Stimulated activated CD4-positive, alpha-beta T cell treated with anti-CD3 and anti-CD28 coated beads, Interleukin-1b, Interleukin-23, amount 100 ng/mL, for 1 hour (primary cell): ENCODE measurements at places on chromosomes 5 and 9.
A peak's percentile ranks its signal among the peaks of the same experiment; 100 is the strongest.

GRCh38 chr5:153896701-153897100 lies 142.0 kb downstream of the FAM114A2 start:
- no peak for DNase-seq

GRCh38 chr5:137269274-137269673 lies 229.9 kb downstream of the SPOCK1 start:
- DNase-seq, result no peak

DNA sequence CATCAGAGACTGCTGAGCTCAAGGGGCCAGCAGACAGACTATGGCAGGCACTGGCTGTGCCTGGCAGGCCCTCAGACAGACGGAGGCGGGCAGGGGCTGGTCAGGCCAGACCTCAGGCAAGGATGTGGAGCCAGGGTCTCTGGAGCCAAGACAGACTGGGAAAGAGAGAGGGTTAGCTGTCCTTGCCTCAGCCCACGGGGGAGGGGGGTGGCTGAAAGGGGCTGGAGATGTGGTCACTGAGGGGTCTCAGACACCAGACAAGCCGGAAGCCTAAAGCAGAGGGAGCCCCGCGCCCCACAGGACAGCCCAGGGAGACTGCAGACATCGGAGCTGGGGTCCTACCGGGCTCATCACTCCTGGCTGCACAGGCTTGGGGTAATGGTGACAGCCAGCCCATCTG lies 141.2 kb upstream of the FOXD4L5 start:
- DNase-seq, result no peak

- no peak for DNase-seq
Observed at GRCh38 chr9:119792242-119792641, 423.0 kb upstream of the BRINP1 start.

GRCh38 chr5:128315671-128316070 lies 222.4 kb downstream of the FBN2 start:
- DNase-seq, result no peak

- DNase-seq, result no peak
Observed at GRCh38 chr9:16329671-16330113, 540.8 kb downstream of the BNC2 start.

DNA sequence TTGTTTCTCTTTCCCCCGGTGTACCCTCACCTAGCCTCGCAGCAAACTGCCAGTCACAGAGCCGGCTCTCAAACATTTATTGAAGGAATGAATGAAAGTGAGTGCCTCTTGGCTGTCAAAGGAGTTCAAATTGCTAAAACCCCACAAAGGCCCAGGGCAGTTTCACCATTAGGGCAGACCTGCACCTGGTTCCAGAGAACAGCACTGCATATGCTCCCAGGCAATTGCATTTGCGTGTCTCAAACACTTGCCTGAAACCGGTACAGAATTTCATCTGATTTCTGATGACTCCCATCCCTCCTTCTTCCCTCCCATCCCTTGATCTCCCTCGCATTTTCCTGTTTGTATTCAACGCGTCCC lies 165.6 kb upstream of the ZNF462 start:
- no peak for DNase-seq

GRCh38 chr5:77896338-77896737 lies 120.2 kb upstream of the TBCA start:
- no peak for DNase-seq

DNA sequence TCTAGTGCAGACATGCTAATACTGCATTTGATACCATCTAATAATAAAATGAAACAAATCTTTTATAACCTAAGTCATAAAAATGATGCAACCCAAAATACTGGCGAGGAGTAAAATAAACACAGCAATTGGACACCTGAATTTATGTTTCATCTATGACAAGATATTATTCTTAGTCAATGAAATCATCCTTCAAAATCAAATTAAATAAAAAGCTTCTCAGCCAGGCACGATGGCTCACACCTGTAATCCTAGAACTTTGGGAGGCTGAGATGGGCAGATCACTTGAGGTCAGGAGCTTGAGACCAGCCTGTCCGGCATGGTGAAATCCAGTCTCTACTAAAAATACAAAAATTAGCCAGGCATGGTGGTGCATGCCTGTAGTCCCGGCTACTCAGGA lies 179.0 kb downstream of the TMEM232 start:
- no peak for DNase-seq

GRCh38 chr9:116837018-116837989 lies 150.2 kb downstream of the TRIM32 start:
- no peak for DNase-seq

DNA sequence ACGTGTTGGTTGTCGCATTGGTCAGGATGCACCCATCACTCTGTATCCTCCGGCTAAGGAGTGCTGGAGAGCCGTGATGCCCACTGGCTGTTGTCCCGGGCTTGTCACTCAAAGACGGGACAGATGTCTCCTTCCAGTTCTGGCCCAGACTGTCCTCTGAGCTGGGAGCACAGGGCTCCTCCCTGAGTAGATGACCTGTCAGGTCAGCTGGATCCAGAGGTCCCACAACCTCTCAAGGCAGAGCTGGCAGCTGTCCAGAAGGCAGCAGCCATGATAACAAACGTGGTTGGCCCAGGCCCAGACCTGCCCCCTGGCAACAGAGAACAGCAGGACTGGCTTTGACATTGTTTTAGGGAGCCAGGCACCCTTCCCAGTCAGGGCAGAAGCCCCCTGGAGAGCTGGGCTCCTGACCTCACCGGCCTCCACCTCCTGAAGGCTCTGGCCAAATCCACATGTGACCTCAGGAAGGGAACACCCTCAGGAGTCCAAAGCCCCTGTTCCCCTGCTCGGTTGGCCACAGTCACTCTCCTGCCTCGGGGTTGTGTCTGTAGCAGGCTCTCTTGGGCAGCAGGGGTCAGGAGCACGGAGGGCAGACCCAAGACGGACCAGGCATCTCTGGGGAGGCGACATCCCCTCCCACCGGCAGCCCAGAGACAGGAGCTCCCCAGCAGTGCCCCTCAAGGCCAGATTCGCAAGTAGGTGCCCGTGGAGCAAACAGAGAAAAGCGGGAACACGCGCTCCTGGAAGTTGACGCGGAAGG lies 10.3 kb downstream of the TRIM7 start:
- DNase-seq, result no peak

DNA sequence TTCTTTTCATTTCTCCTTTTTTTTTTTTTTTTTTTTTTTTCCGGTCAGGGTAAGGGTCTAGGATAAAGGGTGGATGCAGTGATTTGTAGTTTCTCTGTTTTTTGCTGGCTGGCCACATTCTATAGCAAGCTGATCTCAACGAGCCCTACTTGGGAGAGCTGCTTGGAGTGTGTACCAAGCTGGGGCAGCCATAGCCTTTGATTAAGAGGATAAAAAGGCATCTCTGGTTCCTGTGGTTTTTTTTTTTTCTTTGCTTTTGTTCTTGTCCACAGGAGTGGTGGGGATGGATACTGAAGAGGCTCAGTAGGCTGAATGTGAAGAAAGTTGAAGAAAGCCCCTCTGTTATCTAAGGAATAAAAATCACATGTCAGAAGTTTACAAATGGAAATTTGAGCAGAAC lies 955.3 kb upstream of the WWC1 start:
- no peak for DNase-seq

GRCh38 chr9:42386477-42386876 lies 203.0 kb downstream of the SPATA31A6 start:
- DNase-seq, result no peak

DNA sequence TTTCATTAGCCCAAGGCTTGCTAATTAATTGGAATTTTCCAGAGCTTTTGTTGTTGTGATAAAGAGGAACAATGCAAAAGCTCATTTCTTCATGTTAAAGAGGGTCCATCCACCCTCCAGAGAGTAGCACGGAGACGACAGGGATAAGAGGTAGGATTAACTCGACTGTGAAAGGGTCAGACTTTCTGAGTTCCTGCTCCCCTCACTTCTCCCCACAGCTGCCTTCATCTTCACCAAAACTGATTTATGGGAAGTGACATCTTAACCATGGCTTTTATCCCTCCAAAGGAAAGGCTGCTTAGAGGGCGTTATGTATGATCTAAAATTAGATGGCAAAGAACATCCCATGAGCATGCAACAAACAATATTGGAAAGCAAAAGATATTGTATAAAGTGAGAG lies 135.5 kb downstream of the GLIS3 start:
- DNase-seq, result no peak

DNA sequence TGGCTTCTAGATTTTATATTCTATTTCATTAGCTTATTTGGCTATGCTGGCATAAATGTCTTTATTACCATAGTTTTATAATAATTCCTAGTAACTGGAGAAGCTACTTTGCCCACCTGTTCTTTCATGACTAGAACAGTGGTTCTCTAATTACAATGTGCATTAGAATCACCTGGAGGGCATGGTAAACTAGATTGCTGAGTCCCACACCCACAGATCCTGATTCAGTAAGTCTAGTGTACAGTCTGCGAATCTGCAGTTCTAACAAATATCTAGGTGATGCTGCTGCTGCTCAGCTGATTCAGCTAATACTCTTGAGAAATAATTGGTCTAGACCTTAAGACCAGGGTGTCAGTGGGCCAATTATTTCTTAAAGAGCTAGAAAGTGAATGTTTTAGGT lies 35.5 kb downstream of the RNF38 start:
- no peak for DNase-seq

GRCh38 chr9:82531795-82532194 lies 531.1 kb downstream of the RASEF start:
- no peak for DNase-seq

DNA sequence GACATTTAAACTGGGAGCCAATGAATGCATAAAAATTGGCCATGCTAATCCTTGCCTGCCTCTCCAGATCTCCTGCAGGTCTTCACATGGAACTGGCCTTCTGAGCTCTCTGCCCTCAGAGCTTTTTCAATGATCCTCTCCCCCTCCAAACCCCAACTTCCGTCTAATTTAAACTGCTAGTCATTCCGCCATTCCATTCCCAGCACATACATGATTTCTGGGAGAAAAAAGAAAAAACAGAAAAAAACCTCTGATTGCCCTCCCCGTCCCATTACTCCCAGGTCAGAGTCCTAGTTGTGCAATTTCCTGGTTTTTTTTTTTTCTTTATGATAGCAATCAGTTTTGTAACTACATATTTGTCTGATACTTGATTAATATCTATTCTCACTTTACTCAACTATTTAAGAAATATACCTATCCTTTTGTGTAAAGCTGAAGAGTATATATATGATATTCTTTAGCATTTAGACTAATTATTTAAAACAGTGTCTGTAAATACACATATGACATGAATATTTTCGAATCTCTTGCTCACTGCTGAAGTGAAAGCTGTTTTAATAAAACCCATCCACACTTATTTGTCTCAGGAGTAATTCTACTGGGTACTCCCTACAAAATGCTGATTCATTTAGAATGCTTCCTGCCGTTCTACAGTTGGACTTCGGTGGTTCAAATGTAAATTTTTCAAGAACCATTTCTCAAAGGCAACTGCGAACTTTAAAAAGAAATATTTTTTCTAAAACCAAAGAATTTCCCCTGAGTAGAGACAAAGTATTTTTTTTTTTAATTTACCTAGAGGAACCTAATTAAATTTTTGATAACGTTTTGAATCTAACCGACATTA lies 1.6 kb downstream of the HINT1 start:
- DNase-seq, result no peak

- peak; percentile 2 for DNase-seq
Observed at GRCh38 chr5:91101600-91102379, 281.3 kb downstream of the ARRDC3 start.

- no peak for DNase-seq
Observed at GRCh38 chr5:73952872-73953271, 326.9 kb downstream of the ARHGEF28 start.

DNA sequence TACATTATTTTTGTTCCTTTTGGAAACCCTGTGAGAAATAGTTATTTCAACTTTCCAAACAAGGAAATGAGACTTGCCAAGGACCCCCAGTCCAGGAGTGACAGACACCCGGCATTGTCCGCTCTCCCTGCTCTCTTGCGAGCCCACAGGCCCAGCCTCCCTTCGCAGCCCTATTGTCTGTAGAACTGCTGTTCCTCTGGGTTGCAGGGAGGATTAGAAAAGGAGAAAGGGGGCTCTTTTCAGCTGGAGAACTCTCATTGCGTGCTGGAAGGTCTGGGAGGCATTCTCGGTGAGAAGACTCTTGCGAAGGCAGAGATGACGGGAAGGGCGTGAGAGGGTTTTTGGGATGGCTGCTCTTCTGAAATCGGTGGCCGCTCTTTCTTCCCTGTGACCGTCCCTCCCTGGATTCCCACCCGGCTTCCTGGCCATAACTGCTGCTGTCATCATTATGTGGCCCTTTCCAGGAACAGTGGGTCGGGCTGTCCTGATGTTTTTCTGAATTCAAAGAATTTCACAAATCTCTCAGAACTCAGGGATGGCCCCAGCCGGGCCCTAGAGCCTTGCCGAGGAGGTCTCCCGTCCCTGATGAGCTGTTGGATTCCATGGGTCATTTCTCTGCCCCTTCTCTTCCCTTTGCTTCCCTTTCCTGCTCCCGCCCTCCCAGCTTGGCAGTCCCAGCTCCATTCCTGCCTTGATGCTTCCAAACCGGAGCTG lies 29.8 kb downstream of the STC2 start:
- no peak for DNase-seq

DNA sequence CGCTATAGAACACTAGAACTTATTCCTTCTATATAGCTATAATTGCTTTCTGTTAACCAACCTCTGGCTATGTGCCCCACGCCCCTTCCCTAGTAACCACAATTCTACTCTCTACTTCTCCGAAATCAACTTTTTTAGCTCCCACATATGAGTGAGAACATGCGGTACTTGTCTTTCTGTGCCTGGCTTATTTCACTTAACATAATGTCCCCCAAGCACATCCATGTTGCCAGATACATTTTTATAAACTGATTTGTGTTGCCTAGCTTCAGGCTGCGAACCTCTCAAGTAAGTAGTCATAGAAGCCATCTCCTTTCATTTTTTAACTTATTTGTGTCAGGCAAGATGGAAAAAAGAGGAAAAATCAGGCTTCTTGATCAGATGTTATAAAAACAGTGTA lies 249.5 kb downstream of the TMEM167A start:
- DNase-seq, result no peak

- no peak for DNase-seq
Observed at GRCh38 chr5:6508931-6509330, 60.3 kb downstream of the UBE2QL1 start.

DNA sequence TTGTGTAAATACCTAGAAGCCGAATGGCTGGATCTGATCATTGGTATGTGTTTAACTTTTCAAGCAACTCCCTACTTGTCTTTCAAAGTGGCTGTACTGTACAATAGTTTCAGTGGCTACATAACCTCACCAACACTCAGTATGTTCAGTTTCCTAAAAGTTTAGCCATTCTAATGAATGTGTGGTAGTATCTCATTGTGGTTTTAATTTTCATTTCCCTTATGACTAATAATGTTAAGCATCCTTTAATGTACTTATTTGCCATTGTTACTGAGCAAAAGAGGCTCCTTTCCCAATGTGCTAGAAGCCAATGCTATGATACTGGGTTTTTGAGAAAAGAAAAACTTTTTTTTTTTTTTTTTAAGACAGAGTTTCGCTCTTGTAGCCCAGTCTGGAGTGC lies 27.8 kb upstream of the ALDOB start:
- DNase-seq, result no peak
